NCI-H1417 treated with DMSO at 0.1 percent for 48 hours (cell line): ENCODE measurements at places on chromosomes 13 and 19.

- DNase-seq, result no peak
Observed at GRCh38 chr13:95300625-95301182, 547 bp downstream of the ABCC4 start.

DNA sequence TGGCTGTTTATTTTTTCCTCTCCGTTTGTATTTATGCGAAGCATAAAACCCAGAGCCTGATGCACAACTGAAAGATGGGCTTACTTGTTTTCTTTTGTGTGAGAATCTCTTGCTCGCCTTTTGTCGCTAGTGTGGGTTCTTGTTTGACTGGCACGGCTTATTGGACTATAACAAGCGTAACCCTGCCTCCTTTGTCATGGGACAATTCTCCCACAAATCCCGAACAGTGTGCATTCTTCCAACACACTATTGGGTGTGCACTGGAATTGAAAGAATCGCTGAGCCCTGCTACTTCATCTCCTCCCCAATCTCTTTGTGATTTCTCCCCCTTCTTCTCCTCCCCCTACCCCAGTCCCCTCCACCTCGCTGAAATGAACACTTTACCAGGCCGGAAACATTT is 110.8 kb downstream of the ZIC5 start:
- DNase-seq, result no peak

- DNase-seq, result no peak
Observed at GRCh38 chr13:74409551-74409950, 275.3 kb upstream of the KLF12 start.

- DNase-seq, result no peak
Observed at GRCh38 chr13:27359199-27359821, 65.1 kb upstream of the GTF3A start.

DNA sequence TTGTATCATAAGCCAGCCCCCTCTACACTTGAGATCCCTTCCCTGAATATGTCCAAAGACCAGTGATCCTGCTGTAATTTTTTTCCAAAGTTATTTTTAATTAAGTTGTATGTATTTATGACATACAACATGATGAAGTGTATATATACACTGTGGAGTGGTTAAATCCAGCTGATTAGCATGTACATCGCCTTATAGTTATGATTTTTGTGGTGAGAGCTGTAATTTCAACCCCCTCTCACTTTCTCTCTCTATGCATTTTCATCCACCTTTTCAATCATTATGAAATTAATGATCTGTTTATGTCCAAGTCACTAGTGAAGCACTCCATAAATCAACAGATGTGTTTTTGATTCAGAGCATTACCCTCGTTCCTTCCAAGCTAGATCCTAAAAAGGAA is 85.3 kb downstream of the KCTD12 start:
- DNase-seq, result no peak
